ENCODE measurements at places on chromosomes 7 and 10.

- DNase-seq: no peak
Measured at GRCh38 chr10:11610166-11610825, 1.2 kb downstream of the USP6NL start.

DNA sequence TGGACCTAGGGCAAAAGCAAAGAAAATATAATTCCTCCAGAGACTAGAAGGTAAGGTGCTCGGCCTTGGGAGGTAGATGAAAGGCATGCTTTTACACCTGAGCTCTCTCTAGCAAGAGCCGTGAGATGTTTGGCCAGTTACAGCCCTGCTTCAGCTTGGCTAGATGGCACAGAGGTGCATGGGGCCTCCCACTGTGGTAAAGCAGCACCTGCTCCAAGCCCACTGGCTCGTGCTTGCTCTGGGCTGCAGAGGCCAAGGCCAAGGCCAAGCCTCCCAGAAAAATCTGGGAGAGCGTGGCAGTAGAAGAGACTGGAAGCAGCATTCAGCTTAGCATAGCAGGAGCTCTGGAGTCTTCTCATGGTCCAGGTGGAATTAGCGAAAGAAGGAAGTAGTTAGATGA lies 31.0 kb upstream of the OPALIN start:
- no peak for DNase-seq

GRCh38 chr10:120575411-120575810 lies 118.4 kb downstream of the PLPP4 start:
- no peak for DNase-seq

DNA sequence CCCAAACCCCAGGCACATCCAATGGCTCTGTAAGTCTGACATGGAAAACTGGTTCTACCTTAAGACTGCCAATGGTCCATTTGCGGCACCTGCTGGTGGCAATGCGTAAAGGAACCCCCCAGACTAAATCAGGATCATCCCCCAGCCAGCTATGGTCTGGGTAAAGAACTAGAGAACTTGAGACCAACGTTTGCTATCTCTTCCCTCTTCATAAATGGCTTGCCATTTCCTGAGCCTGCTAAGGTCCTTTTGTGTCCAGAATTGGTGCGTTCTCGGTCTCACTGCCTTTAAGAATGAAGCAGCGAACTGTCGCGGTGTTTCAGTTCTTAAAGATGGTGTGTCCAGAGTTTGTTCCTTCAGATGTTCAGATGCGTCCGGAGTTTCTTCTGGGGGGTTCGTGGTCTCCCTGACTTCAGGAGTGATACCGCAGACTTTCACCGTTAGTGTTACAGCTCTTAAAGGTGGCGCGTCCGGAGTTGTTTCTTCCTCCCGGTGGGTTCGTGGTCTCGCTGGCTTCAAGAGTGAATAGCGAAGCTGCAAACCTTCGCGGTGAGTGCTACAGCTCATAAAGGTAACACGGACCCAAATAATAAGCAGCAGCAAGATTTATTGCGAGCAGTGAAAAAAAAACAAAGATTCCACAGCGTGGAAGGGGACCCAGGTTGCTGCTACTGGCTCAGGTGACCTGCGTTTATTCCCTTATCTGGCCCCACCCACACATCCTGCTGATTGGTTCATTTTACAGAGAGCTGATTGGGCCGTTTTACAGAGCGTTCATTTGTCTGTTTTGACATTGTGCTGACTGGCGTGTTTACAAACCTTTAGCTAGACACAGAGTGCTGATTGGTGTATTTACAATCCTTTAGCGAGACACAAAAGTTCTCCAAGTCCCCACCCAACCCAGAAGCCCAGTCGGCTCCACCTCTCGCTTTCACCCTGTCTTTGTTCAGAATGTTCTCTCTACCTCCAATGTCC lies 95.4 kb downstream of the ELMO1 start:
- DNase-seq: peak; percentile 30

- DNase-seq: no peak
Measured at GRCh38 chr7:109964780-109965179, 1126.1 kb upstream of the LRRN3 start.

DNA sequence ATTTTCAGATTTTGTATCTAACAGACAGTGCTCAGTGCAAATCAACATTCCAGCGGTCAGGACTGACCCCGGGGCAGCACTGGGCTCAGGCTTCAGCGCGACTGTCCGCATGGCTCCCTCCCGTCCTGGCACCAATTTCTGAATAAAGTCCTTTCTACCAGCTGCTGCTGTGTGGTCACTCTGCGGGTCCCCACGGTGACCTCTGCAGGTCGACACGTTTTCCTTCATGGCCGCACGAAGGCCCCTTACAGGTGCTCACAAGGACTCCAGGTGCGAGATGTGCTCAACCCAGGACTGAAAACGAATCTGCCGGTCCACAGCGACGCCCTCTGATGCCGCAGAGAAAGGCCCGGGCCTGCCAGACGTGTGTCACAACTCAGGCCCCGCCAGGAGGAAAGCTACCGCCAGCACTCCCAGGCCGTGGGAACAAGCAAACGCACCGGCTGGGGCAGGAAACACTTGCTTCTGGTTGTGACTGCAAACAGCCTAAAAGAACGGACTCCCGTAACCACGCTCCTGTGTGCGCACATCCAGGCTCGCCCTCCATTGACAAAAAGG lies 3.7 kb upstream of the UTF1 start:
- DNase-seq: no peak

DNA sequence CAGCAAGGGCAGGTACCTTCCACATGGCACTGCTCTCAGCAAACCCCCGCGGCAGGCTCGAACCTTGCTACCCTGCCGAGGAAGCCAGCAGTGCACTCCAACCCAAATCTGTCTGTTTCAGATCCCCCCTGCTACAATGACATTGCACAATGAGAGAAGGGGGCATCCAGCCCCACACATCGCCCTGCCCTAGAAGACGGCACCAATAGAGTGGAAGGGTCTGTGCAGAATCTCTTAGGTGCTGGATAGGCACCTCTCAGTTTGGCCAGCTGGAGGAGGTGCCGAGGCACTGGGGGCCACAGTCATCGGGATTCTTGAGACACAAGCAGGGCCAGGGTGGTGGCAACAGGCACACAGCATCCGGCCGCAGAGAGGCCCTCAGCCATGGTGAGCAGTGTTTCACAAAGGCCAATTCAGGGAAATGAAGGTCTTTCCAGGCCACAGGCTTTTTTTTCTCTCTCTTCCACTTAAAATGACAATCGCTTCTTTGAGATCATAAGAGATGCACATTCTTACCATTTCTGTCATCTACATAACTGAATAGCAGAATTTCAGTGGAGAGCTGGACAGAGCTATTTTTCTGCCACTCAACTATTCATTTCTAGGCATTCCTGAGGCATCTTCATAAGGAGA lies 281.3 kb downstream of the TNS3 start:
- DNase-seq: no peak

DNA sequence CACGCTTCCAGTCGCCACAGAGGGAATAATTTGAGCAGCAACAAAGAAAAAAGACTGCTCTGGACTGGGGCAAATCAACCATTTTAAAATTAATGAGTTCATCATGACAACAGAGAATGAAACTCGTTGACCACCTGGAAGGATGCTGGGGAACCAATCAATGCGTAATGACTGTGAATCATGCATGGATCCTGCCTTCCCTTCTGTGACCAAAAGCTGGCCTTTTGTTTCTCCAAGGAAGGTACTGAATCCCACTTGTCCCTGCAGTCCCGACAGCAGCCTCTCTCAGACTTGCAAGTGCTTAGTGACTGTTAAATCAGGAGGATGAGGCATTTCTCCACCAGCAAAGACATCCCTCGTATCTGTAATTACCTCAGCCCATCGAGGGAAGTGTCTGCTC lies 68.0 kb upstream of the TNS3 start:
- no peak for DNase-seq

DNA sequence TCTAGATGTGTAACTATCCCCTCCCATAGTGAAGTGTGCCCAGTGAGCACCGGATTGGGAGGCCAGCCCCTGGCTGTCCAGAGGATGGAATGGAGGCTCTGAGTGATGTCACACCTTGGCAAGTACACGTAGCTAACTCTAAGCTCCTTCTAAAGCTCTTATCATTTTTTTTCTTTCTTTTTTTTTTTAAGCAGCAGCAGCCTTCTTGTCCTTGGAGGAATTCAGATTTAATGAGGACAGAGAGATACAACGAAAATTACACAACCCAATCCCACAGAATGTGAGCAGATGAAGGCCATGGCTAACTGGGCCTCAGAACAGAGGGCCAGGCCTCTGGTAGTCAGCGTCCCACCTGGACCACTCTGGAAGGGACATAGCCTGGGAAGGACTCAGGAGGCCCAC lies 11.3 kb downstream of the TNS3 start:
- no peak for DNase-seq

- no peak for DNase-seq
Measured at GRCh38 chr7:117036053-117036669, 82.9 kb downstream of the ST7 start.

DNA sequence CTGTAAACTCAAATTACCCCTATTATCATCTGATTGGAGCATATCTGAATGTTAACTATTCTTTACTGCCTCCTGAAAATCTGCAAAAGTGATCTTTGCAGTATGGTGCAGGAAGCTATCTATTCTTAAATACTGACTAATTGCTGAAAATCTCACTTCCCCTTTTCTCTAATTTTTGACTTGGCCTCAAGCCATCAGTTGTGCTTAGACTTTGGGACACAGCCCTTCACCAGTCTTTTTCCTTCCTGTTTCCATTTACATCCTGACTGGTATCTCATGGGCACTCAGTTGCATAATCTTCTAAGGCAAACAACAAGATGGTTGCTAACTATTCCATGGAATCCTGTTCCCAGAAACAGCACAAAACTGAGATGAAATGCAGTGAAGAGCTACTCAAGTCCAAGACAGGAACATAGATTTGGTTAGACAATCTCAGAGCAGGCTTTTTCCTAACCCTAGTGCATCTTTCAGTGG lies 228.5 kb downstream of the SORCS1 start:
- DNase-seq: no peak

GRCh38 chr7:82313269-82313668 lies 130.3 kb downstream of the CACNA2D1 start:
- no peak for DNase-seq

- no peak for DNase-seq
Measured at GRCh38 chr10:32299354-32299980, 47.5 kb downstream of the EPC1 start.

- DNase-seq: no peak
Measured at GRCh38 chr7:5681979-5682546, 99.4 kb downstream of the RNF216 start.

GRCh38 chr7:23710000-23710399 lies at the start of gene STK31:
TSS of gene STK31 (plus strand) at chr7:23710219. CDS start at chr7:23710286, 67 bp downstream.
- DNase-seq: no peak

DNA sequence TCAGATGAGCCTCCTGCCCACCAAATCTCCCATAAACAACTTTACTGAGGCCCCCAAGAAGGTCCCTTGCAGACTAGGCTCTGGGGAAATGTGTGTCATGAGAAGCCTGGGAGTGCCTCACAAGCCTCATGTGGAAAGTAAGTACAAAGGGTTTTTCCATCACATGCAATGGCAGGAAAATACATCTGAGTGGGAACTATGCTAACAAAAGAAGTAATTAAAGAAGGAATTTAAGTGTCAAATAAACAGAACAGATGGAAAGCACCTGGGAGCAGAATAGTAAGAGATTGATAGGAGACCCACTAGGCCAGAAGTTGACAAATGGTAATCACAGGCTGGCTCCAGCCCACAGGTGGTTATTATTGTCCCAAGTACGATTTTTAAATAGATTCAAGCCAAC lies 20.5 kb downstream of the GSAP start:
- no peak for DNase-seq

- no peak for DNase-seq
Measured at GRCh38 chr10:114922003-114922402, 16.0 kb upstream of the TRUB1 start.

- peak; percentile 36 for DNase-seq
Measured at GRCh38 chr10:100743626-100744135, 1.7 kb upstream of the PAX2 start.

- no peak for DNase-seq
Measured at GRCh38 chr7:132471515-132471914, 104.8 kb downstream of the PLXNA4 start.

- no peak for DNase-seq
Measured at GRCh38 chr7:108094933-108095710, 35.0 kb downstream of the LAMB4 start.

GRCh38 chr7:140484951-140485499 lies 5.7 kb upstream of the MKRN1 start:
- DNase-seq: no peak

GRCh38 chr7:50327443-50327842 lies 22.9 kb downstream of the IKZF1 start:
- DNase-seq: no peak

DNA sequence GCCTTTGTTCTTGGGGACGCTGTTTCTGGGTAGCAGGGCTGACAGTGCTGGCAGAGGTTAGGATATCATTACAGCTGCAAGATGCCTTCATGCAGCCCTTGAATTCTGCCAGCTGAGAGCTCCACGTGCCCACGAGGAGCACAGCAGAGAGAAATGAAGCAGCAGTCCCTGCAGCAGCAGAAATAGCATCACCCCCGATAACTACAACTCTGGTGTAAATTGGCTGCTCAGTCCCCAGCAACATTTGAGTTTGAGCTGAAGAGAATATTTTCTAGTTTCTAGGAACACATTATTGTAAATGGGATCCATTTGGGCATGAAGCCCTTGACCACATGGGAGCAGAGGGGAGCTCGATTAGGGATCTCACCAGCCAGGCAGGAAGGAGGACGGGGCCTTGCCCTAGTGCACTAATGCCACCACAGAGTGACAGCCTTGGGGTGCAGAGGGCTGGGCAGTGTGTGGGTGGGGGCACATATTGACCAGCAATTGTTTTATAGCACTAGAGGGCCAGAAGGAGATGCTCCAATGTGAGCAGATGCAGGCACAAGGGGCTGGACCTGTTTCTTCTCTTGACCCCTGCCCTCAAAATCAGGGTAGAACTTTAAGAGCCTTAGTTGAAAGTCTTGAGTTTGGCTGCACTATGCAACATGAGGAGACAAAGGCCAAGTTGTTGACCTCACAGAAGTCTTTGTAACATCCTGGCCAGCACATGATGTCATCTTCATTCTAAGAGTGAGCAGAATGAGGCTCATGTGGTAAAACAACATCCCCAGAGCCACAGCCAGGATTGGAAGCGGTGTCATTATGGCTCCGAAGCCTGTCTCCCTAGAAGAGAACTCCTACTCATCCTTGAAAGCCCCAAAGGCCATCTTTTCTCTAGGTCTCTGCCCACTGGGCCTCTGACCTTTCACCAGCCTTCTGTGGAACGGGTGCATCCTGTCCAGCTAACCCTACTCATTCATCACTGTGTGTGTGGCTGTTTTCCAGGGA lies 52.6 kb downstream of the ADCY1 start:
- DNase-seq: no peak

- DNase-seq: no peak
Measured at GRCh38 chr10:75954486-75954885, 523.1 kb downstream of the LRMDA start.

DNA sequence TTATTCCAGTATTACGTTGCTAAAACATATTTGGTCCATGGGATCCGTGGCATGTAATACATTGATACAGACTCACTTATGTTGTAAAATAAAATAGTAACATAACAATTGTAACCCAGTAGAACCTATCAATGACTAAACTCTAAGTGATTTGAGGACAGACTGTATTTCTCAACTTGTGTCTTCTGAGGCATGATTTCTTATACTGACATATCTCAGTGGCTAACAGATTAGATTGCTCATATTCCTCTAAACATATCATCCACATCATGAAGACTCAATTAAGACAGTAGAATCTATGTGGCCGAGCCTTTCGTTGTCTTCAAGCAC lies 72.3 kb downstream of the CREB5 start:
- no peak for DNase-seq

Data from SHP77 (cell line).